ENCODE measurements at places on chromosomes 3 and 15.

GRCh38 chr3:133276594-133276993 lies 123.3 kb upstream of the BFSP2 start:
- no peak for DNase-seq

DNA sequence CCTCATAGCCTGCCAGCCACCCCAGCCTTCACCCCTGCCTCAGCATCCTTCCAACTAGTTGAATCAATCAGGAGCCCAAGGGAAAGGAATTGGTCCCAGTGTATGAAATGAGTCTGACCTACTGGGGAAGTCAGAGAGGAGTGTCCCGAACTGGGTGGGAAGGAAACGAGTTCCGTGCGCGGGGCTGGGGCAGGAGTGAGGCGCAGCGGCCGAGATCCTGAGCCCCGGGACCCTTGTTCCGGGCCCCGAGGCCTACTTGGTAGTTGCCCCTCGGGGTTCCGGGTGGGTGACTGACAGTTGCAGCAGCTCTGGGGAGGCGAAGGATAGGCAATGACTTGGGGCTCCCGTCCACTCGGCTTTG lies 1.1 kb upstream of the PLCL2 start:
- DNase-seq: no peak

DNA sequence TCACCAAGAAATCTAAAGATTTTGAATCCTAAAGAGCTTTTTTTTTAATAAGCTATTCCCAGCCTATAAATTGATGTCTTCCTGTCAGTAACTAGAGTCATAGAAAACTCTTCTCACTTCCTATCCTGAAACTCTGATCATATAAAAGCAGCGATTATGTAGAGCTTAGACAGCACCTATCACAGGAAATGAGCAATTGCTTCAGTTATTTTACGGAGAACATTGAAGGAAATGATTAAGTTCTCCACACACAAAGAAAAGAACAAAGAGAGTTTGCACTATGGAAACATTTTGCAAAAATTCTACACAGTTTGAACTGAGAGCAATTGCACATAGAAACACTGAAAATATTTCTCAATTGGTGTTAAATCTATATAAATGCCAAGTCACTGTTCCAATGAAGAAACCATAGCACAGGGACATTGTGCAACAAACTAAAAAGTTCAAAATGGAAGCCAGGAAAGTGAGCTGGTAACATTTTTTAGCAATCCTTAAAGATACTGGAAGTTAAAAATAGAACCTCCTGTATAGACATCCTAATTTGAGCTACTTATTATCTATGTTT lies 291.5 kb upstream of the ARHGEF26 start:
- DNase-seq: no peak

DNA sequence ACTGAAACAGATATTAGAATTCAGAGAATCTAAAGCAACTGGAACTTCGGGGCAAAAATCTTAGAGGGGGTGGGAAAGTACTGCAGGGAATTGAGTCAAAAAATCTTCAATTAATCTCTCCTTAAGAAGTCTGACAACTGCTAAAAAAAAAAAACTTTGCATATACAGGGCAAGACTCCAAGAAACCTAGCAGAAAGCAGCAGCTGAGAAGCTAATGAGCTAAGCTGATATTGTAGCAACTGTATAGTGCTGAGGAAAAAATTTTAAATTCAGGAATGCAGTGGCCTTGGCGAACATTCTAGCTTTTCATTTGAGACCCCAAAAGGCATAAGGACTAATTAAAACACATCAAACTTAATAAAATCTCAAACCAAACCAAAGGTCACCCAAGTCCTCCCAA lies 113.6 kb downstream of the SCAPER start:
- DNase-seq: no peak

GRCh38 chr3:101903451-101903871 lies 54.1 kb downstream of the NFKBIZ start:
- DNase-seq: no peak

DNA sequence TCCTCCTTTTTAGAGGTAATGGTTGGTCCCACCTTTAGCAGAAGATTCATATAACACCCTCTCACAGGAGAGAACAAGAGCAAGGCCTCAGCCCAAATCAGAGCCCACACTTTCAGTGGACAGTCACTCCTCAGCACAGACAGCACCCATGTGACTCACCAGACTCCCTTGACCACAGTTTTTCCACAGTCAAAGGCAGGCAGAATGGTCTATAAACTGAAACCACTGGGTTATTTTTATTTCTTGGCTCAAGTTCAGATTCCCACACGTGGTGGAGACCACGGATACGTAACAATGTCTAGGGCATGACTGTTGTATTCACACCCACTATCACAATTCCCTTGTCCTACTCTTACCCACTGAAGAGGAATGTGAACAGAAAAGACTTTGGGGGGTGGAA lies 237.8 kb upstream of the UBE2E1 start:
- DNase-seq: no peak

- DNase-seq: no peak
These were observed 439.1 kb upstream of the GRM7 start for GRCh38 chr3:6421666-6422445.

GRCh38 chr15:78049691-78050440 lies 27.6 kb downstream of the TBC1D2B start:
- no peak for DNase-seq

DNA sequence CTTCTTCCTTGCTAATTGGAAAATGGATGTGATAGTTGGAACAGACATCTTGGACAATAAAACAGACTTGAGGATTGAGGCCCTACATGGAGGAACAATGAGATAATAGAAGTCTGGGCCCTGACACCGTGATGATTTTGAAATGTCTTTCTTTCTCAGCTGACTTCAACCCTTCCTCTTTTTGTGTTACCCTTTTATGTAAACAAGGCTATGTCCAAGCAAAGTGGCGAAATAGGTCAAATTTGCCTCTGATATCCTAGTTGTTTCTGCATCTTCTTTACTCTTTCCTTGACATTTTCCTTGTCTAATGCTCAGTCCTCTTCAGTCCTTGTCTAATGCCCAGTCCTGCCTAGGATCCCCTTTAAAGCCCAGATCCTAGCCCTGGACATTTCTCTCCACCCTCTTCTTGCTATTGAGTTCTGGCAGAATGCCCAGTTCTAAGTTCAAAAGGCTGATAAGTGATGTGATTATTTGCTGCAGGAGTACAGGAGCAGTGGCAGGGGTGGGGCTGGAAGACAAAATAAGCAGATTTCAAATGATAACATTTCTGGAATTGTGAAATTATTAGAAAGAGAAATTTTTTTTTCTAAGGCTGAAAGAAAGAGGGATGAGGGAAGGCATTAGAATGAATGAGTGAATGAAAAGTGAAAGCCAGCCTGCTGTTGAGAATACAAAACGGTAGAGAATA lies 6.5 kb upstream of the VPS8 start:
- no peak for DNase-seq

- peak; percentile 8 for DNase-seq
These were observed 267.5 kb upstream of the CHRM5 start for GRCh38 chr15:33700695-33701303.

DNA sequence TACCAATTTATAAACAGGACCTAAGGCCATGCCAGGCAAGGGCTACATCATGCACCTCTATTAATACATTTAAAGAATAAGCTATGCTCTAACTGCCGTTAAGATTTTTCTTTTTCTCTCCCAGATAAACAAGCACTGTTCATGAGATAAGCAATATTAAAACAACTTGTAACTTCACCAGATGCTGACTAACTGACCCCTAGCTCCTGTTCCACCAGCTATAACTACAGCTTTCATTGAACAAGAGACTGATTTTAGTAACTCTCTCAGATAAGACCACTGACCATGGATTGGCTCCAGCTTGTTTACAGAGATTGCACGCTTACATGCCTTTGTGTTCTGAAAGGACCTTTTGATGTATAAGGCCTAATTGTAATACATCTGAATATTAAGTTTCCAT lies 540.7 kb upstream of the NECTIN3 start:
- DNase-seq: no peak

DNA sequence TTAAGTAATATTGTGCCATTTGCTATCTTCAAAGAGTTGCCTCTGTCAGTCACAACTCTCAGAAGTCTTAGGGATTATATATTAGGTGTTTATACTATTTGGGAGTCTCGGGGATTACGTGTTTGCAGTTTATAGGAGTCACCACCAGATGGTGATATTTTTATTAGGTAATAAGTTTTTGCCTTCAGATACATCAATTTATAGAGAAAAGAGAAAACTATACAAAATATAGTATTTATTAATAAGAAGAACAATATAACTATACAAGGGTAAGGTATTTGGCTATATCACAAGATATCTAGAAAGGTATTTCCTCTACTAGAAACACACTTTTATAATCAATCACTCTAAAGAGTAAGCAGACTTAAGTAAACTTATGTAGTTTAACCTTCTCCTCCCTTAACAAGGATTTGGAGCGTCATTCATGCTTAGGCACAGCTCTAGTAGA lies 10.7 kb upstream of the DHX36 start:
- no peak for DNase-seq

- DNase-seq: no peak
These were observed 40.9 kb downstream of the PHLDB2 start for GRCh38 chr3:111899966-111900365.

DNA sequence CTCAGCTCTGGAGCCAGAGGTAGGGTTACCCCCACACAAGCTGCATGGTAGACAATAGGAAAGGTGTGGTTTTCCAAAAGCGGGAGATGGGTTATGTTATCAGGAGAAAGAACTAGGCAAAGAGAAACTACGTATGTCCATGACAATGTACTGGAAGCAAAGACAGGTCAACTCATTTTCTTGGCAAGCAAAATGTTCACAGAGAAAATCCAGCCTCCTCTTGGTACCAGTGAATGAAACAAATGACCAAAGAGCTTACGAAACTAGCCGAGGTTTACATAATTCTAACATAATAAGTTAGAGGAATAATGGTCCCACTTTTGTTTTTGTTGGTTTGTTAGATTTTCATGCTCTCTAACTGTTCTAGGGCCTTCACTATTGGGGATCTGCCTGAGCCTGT lies 338.1 kb upstream of the TGFBR2 start:
- no peak for DNase-seq

- no peak for DNase-seq
These were observed 156.1 kb downstream of the DIPK2A start for GRCh38 chr3:144127700-144128099.

DNA sequence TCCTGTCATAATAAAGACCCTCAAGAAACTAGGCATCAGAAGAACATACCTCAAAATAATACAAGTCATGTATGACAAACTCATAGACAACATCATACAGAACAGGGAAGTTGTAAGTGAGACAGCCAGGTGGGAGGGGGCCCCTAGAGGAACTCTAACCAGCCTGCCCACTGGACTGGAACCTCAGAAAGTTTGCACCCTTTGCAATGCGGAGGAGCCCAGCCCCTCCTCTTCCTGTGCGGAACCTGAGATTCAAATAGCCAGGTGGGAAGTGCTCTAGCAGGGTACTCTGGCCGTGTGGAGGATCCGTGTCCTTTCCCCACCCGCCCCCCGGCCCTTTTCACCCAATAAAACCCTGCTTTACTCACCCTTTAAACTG lies 387.0 kb upstream of the CBLB start:
- no peak for DNase-seq

- no peak for DNase-seq
These were observed 181.8 kb downstream of the MCTP2 start for GRCh38 chr15:94412979-94413746.

GRCh38 chr3:2992534-2992933 lies 117.6 kb downstream of the IL5RA start:
- no peak for DNase-seq

DNA sequence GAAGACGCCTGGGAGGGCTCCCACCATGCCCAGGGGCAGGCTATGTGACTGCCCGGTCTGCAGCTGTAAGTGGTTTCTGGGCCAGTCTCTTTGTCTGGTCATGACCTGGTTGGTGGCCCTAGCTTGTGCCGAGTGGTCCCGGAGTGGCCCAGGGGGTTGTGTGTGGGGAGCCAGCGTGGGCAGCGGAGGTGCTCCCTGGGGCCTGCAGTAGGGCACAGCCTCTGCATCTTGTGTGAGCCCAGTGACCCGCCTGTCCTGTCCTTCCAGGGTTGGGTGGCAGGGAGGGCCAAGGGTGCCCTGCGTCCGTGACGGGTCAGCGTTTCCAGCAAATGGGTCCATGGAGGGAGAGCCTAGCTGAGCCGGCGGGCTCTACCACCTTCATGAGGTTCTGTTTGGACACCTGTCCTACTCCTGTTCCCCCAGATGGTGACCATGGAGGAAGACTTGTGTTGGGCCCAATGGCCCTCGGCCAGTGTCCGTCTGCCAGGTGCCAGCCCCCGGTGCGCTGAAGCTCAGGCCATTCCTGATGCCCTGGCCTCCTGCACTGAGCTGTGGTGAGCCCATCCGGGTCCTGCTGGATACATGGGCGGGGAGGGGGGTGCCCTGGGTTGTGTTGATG lies 215.4 kb downstream of the SNRPN start:
- DNase-seq: no peak
